ENCODE measurements at places on chromosomes 13 and 19. TPM values are rescaled to one million over a fixed set of nuclear protein-coding genes. Genes with fewer than 3 reads are reported as not detected.

DNA sequence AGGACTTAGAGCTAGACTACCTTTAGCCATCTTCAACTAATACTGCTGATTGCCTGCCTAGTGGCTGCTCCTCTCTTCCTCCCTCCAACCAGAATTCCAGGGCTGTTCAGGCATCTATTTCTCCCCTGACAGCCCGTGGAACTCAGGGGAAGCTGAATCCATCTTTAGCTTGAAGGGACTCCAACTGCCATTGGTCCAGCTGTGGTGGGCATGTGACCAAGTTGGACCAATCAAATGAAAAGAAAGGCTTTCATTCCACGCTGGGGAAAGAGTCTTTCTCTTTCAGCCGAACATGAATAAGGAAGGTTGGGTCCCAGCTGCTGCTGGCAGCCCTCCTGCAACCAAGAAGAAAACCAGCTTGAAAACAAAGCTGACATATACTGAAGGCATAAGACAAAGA lies 168.5 kb upstream of the OBI1 start:
- DNase-seq, result no peak

- no peak for DNase-seq
Observed at GRCh38 chr19:13989487-13989886, 16.6 kb downstream of the RFX1 start.

- no peak for DNase-seq
Observed at GRCh38 chr19:5026706-5027273, 57.9 kb downstream of the KDM4B start.

- peak; percentile 55 for DNase-seq
Observed at GRCh38 chr13:75635828-75636435, at the start of gene LMO7. TSS of gene LMO7 (plus strand) at chr13:75636330. CDS start at chr13:75636658, 328 bp downstream.

The FCAR gene
- not detected for total RNA-seq

Measured in ovary (tissue), 10 donors.